ENCODE measurements at places on chromosomes 1 and 21. TPM values are rescaled to one million over a fixed set of nuclear protein-coding genes. Genes with fewer than 3 reads are reported as not detected.

- no peak for DNase-seq
Measured at GRCh38 chr1:1945782-1946393, 26.8 kb upstream of the TMEM52 start.

ZYG11A gene
- not detected for total RNA-seq

DNA sequence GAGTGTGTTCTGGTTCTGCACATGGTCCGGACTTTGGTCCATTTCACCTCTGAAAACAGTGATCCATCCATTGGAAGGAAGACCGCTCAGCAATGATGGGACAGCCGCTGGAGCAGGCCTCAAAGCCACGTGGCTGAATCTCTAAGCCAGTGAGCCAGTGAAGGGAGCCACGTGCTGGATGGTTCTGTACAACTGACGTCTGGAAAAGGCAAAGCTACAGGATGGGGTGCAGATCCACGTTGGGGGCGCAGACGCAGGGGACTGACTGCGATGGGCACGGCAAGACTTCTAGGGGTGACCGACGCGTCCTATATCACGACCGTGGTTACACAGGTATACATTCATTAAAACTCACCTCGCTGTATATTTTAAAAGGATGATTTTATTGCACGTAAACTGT lies 10.2 kb upstream of the ARHGEF16 start:
- DNase-seq = no peak

- DNase-seq = no peak
Measured at GRCh38 chr21:15748586-15748985, 18.8 kb downstream of the USP25 start.

DNA sequence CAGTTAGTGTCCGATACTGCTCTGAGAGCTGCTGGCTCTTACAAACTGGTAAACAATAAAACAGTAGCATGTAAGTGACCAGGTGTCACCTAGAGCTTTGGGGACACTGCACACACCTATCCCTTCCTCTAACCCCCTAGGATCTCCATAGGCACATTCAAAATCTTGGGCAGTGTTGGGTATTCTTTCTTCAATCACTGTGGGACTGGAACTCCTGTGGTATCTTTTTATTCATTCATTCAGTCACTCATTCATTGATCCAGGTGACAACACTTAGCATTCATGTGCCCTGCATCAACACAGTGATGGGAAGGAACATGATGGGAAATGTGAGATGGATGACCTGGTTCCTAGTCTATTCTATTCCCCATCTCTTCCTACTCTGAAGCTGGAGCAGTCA lies 73.9 kb downstream of the HHAT start:
- no peak for DNase-seq

GRCh38 chr1:233723387-233723786 lies 109.5 kb downstream of the KCNK1 start:
- DNase-seq = no peak

DNA sequence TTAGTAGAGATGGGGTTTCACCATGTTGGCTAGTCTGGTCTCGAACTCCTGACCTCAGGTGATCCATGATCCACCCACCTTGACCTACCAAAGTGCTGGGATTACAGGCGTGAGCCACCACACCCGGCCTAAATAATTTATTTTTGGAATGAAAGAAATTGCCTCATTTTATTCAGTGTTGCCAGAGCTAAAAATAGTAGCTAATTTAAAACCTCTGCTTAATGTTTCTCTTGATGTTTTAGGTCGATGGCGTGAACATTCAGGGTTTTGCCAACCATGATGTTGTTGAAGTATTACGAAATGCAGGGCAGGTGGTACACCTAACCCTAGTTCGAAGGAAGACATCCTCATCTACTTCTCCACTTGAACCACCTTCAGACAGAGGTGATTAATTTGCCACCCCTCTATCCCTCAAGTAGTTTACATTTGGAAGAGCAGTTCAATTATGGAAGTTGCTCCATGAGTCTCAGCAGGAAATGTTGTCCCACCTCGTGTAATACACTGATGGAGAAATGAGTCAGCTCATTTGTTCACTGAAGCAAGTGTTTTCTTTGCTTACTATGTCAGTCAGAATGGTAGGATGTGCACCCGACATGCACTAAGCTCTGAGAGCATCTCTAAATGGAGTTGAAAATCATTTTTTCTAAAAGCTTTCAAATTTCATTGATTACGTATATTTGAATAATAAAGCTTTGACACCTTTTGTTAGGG lies 54.9 kb downstream of the PATJ start:
- DNase-seq = no peak

GRCh38 chr1:106879538-106879937 lies 176.9 kb upstream of the PRMT6 start:
- no peak for DNase-seq

- DNase-seq = no peak
Measured at GRCh38 chr21:25246546-25246945, 360.7 kb downstream of the MRPL39 start.

GRCh38 chr1:63190171-63190570 lies 132.2 kb upstream of the FOXD3 start:
- no peak for DNase-seq

GRCh38 chr1:153570874-153571273 lies 5.2 kb upstream of the S100A2 start:
- no peak for DNase-seq

S1PR1 gene
- total RNA-seq = 9.4 TPM

DNA sequence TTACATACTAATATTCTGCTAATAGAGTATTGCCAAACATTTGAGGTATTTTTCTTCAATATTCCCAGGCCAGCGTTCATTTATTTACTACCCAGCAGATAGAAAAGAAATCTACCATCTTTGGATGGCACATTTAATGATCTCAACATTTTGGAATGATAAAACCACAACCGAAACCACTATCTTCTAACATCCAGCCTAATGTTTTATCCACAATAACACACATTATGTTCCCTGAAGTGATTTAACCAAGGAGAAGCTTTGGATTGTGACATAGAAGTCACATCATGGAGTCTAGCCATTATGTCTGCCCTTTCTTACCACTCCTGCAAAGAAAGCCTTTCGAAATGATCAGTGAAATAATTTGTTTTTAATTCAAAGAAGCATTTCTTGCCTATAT lies 497.1 kb upstream of the PLXNA2 start:
- no peak for DNase-seq

DNALI1 gene
- 0.54 TPM for total RNA-seq

GRCh38 chr1:207631137-207631536 lies 13.8 kb upstream of the CR1L start:
- no peak for DNase-seq

GRCh38 chr21:25491267-25491666 lies 116.0 kb downstream of the MRPL39 start:
- no peak for DNase-seq

AVPR1B gene
- 3.8 TPM for total RNA-seq

DNA sequence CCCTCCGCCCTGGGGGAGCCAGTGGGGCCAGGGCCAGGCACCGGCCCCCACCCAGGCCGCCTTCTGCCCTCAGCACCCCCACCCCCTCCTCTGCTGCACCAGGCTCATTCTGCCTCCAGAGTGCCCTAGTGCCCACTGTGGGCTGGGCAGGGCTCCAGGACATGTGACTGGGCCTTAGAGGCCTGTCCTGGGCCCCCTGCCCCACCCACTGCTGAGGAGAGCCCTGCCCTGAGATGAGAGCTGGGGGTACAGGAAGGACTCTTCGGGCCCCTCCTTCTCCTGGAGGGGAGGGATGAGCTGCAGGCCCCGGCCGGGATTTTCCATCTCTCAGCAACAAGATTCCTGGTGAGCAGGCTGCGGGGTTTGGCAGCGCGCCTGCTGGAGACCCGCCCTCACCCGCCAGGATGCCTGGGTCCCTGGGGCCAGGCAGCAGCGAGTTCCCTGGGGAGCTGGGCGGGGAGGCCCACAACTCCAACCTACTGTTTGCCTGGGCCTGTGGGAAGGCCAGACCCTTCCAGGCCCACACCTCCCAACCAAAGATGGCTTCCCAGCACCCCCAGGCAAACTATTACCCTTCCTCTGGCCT lies 14.0 kb downstream of the AHDC1 start:
- DNase-seq = no peak

DNA sequence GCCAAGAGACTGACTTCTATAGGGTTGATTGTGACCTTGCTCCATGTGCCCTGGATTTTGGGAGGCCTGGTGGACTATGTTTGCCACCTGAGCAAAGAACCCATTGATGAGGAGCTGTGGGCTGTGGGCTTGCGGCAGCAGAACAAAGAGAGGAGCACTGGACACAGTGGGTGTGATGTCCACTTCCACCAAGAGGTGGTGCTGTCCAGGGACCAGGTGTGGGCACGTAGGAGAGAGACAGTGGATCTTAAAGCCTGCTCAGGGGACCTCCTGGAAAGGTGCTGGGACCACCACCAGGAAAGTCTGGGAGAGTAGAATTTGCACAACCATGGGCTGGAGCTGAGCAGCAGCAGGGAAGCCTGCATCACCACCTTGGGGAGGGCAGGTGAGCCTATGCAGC lies 106.7 kb upstream of the ETS2 start:
- DNase-seq = no peak

LRRC52 gene
- not detected for total RNA-seq

- DNase-seq = no peak
Measured at GRCh38 chr1:209364716-209365115, 218.8 kb upstream of the CAMK1G start.

- no peak for DNase-seq
Measured at GRCh38 chr1:64163970-64164369, 39.5 kb upstream of the UBE2U start.

BNIPL gene
- total RNA-seq = under 0.01 TPM

GRCh38 chr1:85330711-85331290 lies 54.4 kb upstream of the BCL10 start:
- no peak for DNase-seq

GRCh38 chr1:23791516-23792047 lies 637 bp downstream of the LYPLA2 start:
- no peak for DNase-seq

GRCh38 chr1:43538969-43539368 lies 8.3 kb downstream of the PTPRF start:
- DNase-seq = no peak

FLVCR1 gene
- total RNA-seq = 18.3 TPM

DNA sequence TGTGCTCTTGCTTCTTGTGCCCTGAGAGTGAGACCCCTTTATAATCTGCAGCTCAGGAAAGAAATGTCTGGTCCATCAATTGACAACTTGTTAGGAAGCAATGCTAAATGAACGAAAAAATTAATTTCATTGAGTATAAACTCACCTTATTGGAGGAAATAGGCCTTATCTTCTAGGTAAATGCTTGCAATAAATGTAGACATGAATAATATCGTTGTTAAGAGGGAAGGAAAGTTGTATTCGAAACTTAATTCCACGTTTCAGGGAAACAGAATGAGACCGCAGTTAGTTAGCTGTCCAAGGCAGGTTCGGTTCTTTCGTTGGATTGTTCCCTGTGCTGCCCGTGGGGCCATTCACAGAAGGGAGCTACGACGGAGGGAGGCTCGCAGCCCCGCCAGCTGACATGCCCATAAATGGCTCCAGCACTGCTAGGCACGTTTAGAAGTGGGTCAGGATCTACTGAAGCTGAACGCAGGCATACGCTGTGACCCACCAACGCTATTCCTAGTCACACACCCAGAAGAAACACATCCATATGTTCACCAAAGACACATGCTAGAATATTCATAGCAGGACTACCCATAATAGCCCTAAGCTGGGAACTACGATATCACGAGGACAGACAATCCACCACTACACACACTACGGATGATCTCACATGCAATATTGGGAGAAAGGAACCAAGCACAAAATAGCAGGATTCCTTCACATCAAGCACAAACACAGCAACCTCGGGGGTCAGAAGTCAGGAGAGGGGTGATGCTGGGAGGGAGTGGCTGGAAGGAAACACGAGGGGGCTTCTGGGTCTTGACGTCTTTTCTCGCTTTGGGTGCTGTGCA lies 56.2 kb upstream of the LBR start:
- DNase-seq = no peak

- peak; percentile 94 for DNase-seq
Measured at GRCh38 chr21:29195981-29196669, 65.7 kb downstream of the MAP3K7CL start.

MNDA gene
- 1.1 TPM for total RNA-seq

PALMD gene
- under 0.01 TPM for total RNA-seq

Data from hematopoietic multipotent progenitor cell (in vitro differentiated cells).